AG10803 (cell line): ENCODE measurements at places on chromosomes 4 and X.

DNA sequence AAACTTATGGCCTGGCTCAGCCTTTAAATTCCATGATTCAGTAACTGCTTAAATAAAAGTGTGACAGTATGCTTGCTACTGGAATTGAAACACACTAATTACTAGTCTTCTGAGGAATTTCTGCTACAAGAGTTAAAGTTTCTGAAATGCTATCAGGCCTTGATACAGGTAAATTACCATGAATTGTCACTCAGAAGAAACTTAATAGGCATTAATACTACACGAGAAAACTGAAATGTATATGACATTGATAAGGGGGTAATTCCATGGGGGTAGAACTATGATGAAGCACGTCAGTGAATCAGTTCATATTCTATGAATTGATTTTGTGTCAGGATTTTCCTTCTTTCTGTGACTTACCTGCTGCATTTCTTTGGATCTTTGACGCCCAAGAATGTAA lies 3.0 kb upstream of the NPY1R start:
- DNase-seq, result no peak

DNA sequence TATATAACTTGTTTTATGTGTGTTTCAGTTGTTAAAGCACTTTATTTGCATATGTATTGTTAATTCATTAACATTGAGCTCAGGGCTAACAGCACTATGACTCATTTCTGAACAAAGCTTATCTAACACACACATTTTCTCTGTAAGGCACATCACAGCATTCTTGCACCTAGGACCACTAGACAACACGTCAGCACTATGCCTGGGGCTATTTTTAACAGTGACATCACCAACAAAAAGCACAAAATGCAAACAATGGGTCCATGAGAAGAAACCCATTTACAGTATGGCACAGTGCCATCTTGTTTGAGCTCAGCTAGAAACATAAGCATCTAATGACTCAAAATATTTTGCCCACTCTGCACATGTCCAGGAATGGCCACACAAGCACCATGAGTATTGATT lies 124.4 kb downstream of the RELL1 start:
- DNase-seq, result peak; percentile 5

DNA sequence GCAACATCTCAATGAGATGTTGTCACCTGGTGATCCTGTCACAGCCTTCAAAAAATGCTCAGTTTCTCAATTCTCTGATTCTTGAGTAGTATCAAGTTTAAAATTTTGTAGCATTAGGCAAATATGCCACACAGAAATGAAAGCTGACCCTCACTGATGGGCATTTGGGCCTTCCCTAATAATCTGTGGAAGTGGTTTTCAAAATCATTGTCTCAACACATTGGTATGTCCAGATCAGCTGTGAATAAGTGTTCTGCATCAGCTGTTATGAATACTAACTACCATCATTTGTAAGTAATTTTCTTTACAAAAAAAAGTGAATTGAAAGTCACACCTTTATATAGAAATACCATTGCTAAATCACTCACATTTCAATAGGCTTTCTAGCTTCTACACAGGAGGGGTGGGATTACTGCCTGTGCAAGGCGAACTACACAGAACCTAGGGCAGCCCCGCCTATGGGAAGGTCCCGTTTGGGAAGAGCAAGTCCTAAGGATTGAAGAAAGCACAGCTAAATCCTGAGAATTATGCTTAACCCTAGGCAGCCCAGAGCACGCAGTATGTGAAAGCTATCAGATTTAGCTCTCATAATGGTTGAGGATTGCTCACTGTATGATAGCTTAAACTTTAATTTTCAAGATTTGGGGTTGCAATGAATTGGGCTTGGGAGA lies 73.4 kb downstream of the GPC3 start:
- DNase-seq, result no peak

- peak; percentile 74 for DNase-seq
Measured at GRCh38 chr4:78652282-78652876, 100.8 kb downstream of the ANXA3 start.

DNA sequence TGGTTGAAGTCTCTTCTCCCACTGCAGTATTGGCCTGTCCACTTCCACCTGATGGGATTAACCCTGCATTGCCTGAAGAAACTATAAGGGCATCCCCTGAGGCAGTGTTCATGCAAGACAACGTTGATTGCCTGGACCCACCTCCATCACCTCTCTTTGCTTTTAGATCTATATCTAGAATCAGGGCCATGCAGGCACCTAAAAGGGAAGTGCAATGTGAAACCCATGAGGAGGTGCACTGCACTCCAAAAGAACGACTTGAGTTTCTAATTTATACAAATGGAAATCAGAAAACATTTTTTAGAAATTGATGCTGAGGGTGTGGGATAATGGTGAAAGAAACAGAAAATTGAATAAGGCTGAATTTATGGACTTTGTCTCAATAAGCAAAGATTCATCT lies 694.4 kb downstream of the TRAM1L1 start:
- DNase-seq, result no peak

DNA sequence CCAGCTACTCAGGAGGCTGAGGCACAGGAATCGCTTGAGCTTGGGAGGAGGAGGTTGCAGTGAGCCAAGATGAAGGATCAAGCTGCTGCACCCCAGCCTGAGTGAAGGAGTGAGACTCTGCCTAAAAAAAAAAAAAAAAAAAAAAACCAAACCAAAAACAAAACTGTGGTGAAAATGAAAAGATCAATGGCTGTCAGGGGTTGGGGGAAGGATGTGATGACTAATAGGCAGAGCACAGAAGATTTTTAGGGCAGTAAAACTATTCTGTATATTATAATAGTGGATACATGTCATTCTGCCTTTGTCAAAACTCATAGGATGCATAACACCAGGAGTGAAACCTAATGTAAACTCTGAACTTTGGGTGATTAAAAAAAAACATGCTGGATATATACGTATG lies 69.9 kb upstream of the ELOVL6 start:
- DNase-seq, result no peak

DNA sequence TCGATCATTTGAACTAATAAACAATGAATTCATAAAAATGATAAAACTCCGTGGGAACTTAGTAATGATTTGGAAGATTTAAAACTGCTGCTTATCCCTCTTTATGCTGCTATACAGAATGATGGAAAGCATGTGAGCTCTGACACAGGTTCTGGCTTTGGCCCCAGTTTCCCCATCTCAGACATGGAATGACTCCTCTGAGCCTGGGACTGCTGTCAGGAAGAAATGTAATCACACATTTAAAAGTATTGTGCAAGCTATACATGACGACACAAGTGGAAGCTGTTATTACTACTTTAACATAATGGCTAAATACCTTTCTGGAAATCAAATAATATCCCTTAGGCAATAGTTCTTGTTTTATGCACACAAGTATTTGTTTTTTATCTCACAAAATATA lies 161.7 kb downstream of the DCHS2 start:
- peak; percentile 75 for DNase-seq

DNA sequence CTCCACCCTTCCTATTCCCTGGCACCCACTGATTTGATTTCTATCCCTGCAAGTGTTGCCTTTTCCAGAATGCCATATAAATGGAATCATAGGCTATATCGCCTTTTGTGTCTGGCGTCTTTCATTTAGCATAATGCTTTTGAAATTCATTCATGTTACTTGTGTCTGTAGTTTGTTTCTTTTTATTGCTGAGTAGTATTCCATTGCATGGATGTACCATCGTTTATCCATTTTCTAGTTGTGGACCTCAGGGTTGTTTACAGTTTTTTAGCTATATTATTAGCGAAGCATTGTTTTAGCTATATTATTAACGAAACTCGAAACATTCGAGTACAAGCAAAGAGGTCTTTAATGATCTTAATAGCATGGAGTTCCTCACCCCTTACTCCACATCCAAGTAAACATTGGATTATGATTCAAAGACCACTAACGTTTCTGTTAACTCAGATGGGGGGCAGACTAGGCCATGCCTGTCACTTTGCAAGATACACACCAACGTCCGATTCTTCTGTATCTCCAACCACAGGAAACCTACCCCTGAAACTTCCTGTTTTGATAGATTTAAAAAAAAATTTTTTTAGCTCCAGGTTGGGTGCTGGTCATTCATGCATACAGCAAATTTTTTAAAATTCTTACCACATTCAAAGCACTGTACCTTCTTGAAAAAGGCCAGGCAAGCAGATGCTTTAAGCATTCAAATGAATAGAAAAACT lies 1.1 kb downstream of the DCK start:
- no peak for DNase-seq

- DNase-seq, result peak; percentile 55
Measured at GRCh38 chr4:1356181-1356998, 9.4 kb downstream of the UVSSA start.

DNA sequence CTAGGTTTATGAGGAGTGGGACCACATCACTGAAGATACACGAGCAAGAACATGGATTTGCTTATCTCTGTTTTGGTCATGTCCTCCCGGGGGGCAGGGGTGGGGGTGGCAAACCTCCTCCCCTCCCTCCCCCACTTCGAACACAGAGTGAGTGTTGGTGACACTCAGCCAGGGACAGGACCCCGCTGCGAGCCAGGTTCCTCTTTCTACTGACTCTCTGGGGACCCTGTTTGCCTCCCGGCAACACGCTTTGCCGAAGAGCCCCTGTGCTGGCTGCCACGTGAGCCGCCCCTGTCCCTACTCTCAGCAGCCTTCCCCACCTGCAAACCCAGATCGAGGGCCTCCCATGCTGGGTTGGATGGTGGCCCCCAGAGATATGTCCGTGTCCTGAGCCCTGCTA lies 34.7 kb downstream of the P2RY8 start:
- DNase-seq, result no peak

DNA sequence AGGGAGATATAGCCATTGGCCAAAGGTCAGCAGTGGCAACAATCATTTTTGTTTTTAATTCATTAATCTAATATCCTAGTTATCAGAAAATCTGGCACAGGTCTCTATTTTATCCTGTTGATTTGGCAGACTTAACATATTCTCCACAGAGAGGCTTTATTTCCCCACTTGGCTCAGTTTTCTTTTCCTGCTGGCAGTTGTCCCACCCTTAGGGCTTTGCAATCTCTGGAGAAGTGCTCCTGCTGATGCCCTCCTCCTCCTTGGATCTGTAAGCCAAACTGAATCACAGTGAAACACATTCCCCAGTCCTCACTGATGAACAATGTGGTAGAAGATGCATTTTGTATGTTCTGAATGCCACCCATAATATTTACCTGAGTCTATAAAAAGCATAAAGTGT lies 889.7 kb downstream of the PDHA2 start:
- no peak for DNase-seq

DNA sequence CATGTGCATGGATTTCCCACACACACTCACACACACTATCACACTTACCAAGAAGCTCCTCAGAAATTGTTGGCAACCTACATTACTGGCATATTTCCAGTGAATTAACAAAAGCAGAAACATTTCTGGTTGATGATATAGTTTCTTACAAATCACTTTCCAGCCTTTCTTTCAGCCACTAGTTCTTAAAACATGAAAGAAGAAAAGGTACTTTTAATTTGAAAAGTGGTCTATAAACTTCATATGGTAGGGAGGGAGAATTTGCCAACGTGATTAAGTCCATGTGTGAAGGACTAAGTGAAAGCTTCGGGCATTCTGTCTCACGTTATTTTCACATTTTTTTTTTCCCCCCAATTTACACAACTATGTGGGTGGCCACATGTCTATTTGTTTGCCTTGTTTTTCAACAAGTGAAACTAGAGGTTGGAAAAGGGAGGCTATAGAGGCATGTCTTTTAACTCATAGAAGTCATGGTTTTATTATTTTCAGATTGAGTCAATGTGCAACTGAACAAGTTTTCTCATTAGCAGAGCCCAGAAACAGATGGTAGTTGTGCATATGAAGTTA lies 832.1 kb upstream of the INTU start:
- DNase-seq, result peak; percentile 70

- no peak for DNase-seq
Measured at GRCh38 chrX:132730266-132730665, 228.2 kb downstream of the HS6ST2 start.

GRCh38 chr4:94880956-94881355 lies 123.2 kb downstream of the BMPR1B start:
- DNase-seq, result peak; percentile 77

- DNase-seq, result no peak
Measured at GRCh38 chr4:183312841-183313240, 7.2 kb downstream of the CLDN22 start.

DNA sequence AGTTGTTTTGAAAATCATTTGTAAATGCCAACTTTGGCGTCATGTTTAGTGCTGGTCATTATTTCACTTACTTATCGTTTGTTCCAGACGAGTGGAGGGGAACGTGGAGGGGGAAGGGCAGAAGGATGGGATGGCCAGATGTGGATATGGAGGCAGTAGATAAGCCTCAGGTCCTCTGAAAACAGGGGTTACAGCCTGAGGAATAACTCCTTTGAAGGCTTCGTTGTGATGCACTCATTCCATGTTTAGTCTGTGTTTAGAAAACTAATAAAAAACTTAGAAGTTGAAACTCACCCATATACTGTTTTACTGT lies 1.1 kb downstream of the MOB1B start:
- peak; percentile 12 for DNase-seq

- DNase-seq, result no peak
Measured at GRCh38 chrX:46637938-46638337, 64.4 kb downstream of the CHST7 start.

DNA sequence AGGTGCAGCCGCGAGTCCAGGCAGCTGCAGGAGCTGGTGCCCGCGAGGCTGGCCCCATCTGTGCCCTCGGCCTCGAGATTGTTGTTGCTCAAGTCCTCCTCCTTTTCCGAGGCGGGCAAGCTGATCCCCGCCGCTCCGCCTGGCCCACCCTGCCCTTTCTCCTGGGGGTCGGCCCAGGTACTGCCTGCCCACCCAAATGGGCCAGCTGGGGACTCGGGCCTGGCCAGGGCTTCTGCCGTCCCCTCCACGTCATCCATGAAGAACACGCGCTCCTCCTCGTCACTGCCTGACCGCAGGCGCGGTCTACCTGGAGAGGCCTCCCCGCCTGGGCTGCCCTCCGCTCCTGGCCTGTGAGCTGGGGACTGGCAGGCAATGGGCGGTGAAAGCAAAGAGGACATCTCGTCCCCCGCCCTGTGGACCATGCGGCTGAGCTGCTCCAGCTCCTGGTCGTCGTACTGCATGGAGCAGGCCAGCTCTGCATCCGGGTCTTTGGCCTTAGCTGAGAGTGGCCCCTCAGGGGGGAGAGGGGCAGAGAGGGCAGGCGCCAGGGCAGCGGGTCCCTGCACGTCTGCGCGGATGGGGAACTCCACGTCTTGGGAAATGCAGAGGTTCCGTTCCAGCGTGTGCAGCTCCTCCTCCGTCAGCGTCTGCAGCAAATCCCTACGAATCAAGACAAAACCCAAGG lies 43.1 kb upstream of the MXD4 start:
- no peak for DNase-seq

- no peak for DNase-seq
Measured at GRCh38 chr4:103478734-103479133, 241.1 kb downstream of the TACR3 start.

GRCh38 chr4:88897752-88898151 lies 159.2 kb downstream of the FAM13A start:
- no peak for DNase-seq
